ENCODE measurements at places on chromosomes 11 and 22. TPM values are rescaled to one million over a fixed set of nuclear protein-coding genes. Genes with fewer than 3 reads are reported as not detected.

Gene KRTAP5-1
- not detected for total RNA-seq

Gene EXPH5
- total RNA-seq, result not detected

Gene OR6A2
- not detected for total RNA-seq

GRCh38 chr11:63933459-63933858 lies 5.3 kb upstream of the NAA40 start:
- no peak for DNase-seq
